Activated CD4-positive, alpha-beta T cell treated with anti-CD3 and anti-CD28 coated beads for 24 hours (primary cell): ENCODE measurements at places on chromosomes 5 and 9.

DNA sequence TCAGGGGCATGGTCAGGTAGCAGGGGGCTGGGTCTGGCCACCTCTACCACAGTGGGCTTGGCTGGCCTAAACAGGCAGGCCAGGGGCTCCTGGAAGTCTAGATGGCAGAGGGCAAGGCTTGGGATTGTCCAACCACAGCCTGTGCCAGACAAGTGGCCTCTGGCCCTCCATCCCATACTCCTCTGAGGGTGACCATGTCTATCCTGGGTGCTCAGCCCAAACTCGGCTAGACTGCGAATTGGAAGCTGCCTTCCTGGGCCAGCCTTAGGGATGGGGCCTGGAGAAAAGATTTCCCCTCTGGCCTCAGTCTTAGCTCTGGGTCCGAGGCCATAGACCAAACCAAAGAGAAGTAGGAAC lies 110.5 kb downstream of the PHF2 start:
- no peak for DNase-seq

- DNase-seq: no peak
These were observed 40.7 kb upstream of the LCP2 start for GRCh38 chr5:170338291-170338690.

GRCh38 chr9:118630931-118631595 lies 738.2 kb downstream of the BRINP1 start:
- no peak for DNase-seq

- DNase-seq: no peak
These were observed 90.3 kb upstream of the ZNF366 start for GRCh38 chr5:72597456-72597948.

GRCh38 chr5:6599739-6600138 lies 33.1 kb downstream of the NSUN2 start:
- DNase-seq: no peak
